Suprapubic skin (tissue), 4 donors: ENCODE measurements at places on chromosomes 7 and 10. TPM values are rescaled to one million over a fixed set of nuclear protein-coding genes. Genes with fewer than 3 reads are reported as not detected.

DNA sequence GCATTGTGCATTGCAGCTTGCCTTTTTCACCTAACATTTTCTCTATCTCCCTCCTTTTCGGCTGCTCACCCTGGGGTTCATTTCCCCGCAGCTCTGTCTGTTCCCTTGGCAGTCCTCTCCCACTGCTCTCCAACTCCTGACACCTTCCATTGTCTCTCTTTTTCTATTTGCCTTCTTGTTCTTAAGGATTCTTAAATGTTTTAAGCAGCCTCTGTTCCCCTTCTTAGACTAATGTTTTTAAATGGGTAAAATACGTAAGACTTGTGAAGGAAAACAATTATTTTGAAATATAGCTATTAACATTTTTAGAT lies 19.4 kb downstream of the BMPR1A start:
- H3K27me3 ChIP-seq = no peaks in the 10 kb centered on the region
- H3K4me1 ChIP-seq = peaks cover 19% of the 10 kb centered on the region
- no peaks in the 10 kb centered on the region for H3K36me3 ChIP-seq
- no peak overlapping the region for H3K4me3 ChIP-seq

Gene ZNF853
- 1.6 TPM for total RNA-seq

Gene TMEM270
- not detected for total RNA-seq

- H3K36me3 ChIP-seq = no peaks in the 10 kb centered on the region
- no peaks in the 10 kb centered on the region for H3K27me3 ChIP-seq
- no peak overlapping the region for H3K4me3 ChIP-seq
- H3K27ac ChIP-seq = no peak overlapping the region
- no peak for DNase-seq
- no peaks in the 10 kb centered on the region for H3K4me1 ChIP-seq
Observed at GRCh38 chr10:2791774-2792443, 275.4 kb upstream of the PFKP start.

DNA sequence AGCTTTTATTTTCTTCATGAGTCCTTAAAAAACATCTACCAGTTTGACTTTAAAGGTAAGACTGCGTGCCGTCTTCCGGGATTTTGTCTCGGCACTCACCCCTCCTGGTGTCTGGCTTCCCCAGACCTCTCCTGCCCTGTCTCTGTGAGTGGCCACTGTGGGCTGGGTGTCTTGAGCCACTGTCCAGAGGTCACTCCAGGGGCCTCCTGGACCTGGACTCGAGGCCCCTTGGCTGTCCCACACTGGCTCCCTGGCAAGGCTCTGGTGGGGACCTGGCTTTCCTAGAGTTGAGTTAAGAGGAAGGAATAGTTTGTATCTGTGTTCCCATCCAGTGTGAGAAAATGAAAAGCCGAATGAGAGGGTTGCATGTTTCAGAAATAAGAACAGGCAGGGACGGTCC lies 95.5 kb downstream of the NKX6-2 start:
- H3K4me3 ChIP-seq = no peak overlapping the region

Gene NIPSNAP2
- total RNA-seq = 54.5 TPM

GRCh38 chr10:46560381-46560780 lies 3.9 kb upstream of the GPRIN2 start:
- H3K27ac ChIP-seq = no peak overlapping the region
- H3K36me3 ChIP-seq = no peaks in the 10 kb centered on the region
- H3K4me3 ChIP-seq = no peak overlapping the region
- H3K4me1 ChIP-seq = peaks cover 17% of the 10 kb centered on the region
- peak; percentile 74 for DNase-seq

- no peaks in the 10 kb centered on the region for H3K27me3 ChIP-seq
- H3K27ac ChIP-seq = peak overlapping the region; percentile 19
- peaks cover 13% of the 10 kb centered on the region for H3K4me1 ChIP-seq
- DNase-seq = no peak
- no peaks in the 10 kb centered on the region for H3K36me3 ChIP-seq
- no peak overlapping the region for H3K4me3 ChIP-seq
Observed at GRCh38 chr10:89516149-89516832, 19.1 kb downstream of the SLC16A12 start.

- DNase-seq = no peak
- no peaks in the 10 kb centered on the region for H3K36me3 ChIP-seq
- no peaks in the 10 kb centered on the region for H3K27me3 ChIP-seq
- H3K4me1 ChIP-seq = no peaks in the 10 kb centered on the region
- H3K4me3 ChIP-seq = no peak overlapping the region
Observed at GRCh38 chr7:39164887-39165286, 187.2 kb downstream of the POU6F2 start.

DNA sequence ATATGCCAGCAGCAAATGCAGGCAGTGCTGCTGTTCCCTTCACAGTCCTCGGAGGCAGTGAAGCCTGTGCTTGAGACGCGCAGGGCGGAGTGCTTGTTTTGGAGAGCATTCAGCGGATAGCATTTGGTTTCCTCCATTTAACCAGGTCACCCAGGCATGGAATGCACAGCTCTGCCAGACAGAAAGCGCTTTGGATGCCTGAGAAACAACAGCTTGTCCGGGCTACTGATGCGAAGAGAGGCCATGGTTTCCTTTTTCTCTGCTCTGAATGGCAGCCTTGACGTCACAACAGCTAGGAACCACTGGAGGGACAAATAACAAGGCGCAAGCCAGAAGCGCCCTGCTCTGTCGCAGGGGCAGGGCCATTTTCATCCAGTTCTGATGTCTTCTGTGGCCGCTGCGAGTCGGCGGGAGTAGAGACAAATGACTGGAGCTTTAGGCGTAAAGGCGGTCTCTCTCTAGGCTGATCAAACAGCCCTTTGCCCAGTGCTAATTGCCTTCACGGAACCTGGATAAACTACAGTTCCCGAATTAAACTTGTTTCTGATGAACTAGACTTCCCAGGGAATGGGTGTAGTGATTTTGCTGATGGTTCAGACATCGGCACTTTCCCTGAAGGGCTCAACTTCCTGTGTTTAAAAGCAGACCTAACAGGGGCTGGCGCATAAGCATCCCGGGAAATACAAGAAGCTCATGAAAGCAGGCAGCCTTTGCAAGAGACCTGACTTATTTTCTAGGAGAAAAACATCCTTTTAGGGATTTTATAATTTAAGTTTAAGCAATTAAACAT lies 187.6 kb upstream of the KLF14 start:
- peaks cover 55% of the 10 kb centered on the region for H3K4me1 ChIP-seq
- DNase-seq = no peak
- no peaks in the 10 kb centered on the region for H3K27me3 ChIP-seq
- peak overlapping the region; percentile 13 for H3K4me3 ChIP-seq
- H3K36me3 ChIP-seq = peaks cover 9% of the 10 kb centered on the region

Gene PLXNA4
- total RNA-seq = 10.7 TPM

Gene VWC2
- 0.08 TPM for total RNA-seq

- H3K4me1 ChIP-seq = peaks cover 19% of the 10 kb centered on the region
- H3K4me3 ChIP-seq = no peak overlapping the region
- H3K27me3 ChIP-seq = no peaks in the 10 kb centered on the region
- no peak for DNase-seq
- H3K36me3 ChIP-seq = no peaks in the 10 kb centered on the region
Observed at GRCh38 chr7:30032310-30033125, 4.3 kb downstream of the PLEKHA8 start.

GRCh38 chr7:132742189-132742612 lies 165.9 kb upstream of the PLXNA4 start:
- no peaks in the 10 kb centered on the region for H3K27me3 ChIP-seq
- no peaks in the 10 kb centered on the region for H3K4me1 ChIP-seq
- no peaks in the 10 kb centered on the region for H3K36me3 ChIP-seq
- no peak overlapping the region for H3K4me3 ChIP-seq
- no peak for DNase-seq

GRCh38 chr10:97089209-97089870 lies 96.4 kb downstream of the SLIT1 start:
- H3K27me3 ChIP-seq = peaks cover 52% of the 10 kb centered on the region
- H3K4me1 ChIP-seq = no peaks in the 10 kb centered on the region
- H3K36me3 ChIP-seq = no peaks in the 10 kb centered on the region
- H3K4me3 ChIP-seq = no peak overlapping the region

DNA sequence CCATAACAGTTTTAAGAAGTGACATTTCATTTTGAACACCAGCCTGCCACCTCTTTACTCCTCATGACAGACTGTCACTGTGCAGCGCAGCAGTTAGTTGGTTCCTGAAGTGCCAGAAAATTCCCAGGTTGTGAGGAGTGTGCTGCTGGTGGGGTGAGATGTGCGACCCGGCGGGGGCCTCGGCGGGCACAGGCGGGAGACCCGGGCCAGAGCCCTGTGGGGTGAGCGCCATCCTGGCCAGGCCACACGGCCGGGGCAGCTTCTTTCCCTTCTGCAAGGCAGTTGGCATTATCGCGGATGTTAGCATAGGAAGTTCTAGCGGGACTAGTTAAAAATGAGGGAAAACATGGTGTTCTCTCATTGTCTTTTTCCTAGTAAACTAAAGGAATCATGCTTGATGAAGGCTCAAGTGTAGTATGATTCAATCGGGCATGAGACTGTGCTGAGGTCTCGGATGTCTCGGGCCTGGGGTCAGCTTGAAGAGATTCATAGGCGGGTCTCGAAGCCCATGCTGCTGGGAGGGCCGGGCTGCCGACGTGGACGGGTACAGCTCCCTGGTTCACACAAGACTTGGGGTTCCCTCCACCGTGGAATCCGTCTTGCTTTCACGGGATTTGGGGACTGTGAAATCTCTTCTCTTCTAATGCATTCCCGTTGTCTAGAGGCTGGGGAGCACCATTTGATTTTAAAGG lies 56.1 kb downstream of the MGMT start:
- H3K4me3 ChIP-seq = no peak overlapping the region
- peaks cover 12% of the 10 kb centered on the region for H3K4me1 ChIP-seq
- H3K27ac ChIP-seq = no peak overlapping the region
- H3K27me3 ChIP-seq = no peaks in the 10 kb centered on the region

Gene TEX36
- total RNA-seq = not detected

Gene PNLIPRP3
- total RNA-seq = 53.9 TPM

- H3K27me3 ChIP-seq = peaks cover 12% of the 10 kb centered on the region
- no peaks in the 10 kb centered on the region for H3K36me3 ChIP-seq
- H3K4me3 ChIP-seq = no peak overlapping the region
- no peak overlapping the region for H3K27ac ChIP-seq
- no peaks in the 10 kb centered on the region for H3K4me1 ChIP-seq
Observed at GRCh38 chr7:45940939-45941338, 19.9 kb upstream of the IGFBP3 start.

DNA sequence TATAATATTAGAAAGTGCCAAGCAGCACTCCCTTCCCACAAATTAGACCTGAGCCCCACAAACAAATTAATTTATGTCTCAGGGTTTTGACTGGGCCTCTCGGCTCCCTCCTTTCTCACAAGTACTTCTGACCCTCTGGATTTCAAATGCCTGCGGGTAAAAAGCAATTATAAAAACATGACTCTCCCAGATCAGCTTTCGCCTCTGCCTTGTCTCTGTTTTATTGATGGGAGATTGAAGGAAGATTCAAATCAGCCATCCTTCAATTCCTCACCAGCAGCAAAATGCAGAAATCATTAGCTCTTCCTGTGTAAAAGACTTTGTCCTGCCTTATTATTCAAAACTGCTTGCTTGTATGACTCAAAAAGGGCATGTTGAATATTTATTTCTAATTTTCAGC lies 453.7 kb upstream of the MKI67 start:
- no peaks in the 10 kb centered on the region for H3K4me1 ChIP-seq
- H3K27ac ChIP-seq = no peak overlapping the region
- no peak for DNase-seq
- H3K27me3 ChIP-seq = no peaks in the 10 kb centered on the region
- H3K36me3 ChIP-seq = no peaks in the 10 kb centered on the region

Gene CNTNAP2
- 0.30 TPM for total RNA-seq

GRCh38 chr10:115710136-115710535 lies 562.9 kb downstream of the GFRA1 start:
- no peaks in the 10 kb centered on the region for H3K27me3 ChIP-seq
- H3K4me3 ChIP-seq = no peak overlapping the region
- DNase-seq = no peak
- H3K4me1 ChIP-seq = no peaks in the 10 kb centered on the region
- H3K36me3 ChIP-seq = no peaks in the 10 kb centered on the region
- H3K27ac ChIP-seq = no peak overlapping the region

GRCh38 chr10:79044846-79045245 lies 23.9 kb upstream of the ZMIZ1 start:
- H3K36me3 ChIP-seq = no peaks in the 10 kb centered on the region
- no peaks in the 10 kb centered on the region for H3K27me3 ChIP-seq
- no peak overlapping the region for H3K27ac ChIP-seq
- peaks cover 19% of the 10 kb centered on the region for H3K4me1 ChIP-seq
- DNase-seq = peak; percentile 40
- no peak overlapping the region for H3K4me3 ChIP-seq

DNA sequence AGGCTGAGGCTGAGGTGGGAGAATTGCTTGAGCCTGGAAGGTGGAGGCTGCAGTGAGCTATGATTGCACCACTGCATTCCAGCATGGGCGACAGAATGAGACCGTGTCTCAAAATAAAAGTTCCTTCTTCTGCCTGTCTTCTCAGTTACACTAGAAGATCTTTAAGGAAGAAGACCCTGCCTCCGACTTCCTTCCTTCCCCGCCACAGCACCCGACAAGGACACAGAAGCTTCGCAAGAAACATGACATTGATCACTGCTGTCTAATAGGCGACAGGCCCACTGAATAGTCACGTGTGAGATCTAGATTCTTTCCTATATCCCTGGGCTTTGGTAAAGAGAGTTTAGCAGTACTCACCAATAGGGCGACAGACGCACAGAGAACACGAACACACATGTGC lies 118.2 kb downstream of the PRPF18 start:
- no peaks in the 10 kb centered on the region for H3K27me3 ChIP-seq
- H3K27ac ChIP-seq = no peak overlapping the region
- peaks cover 11% of the 10 kb centered on the region for H3K36me3 ChIP-seq
- no peak for DNase-seq

Gene CYP2C8
- not detected for total RNA-seq

Gene KLF14
- total RNA-seq = not detected

Gene HTR5A
- not detected for total RNA-seq

DNA sequence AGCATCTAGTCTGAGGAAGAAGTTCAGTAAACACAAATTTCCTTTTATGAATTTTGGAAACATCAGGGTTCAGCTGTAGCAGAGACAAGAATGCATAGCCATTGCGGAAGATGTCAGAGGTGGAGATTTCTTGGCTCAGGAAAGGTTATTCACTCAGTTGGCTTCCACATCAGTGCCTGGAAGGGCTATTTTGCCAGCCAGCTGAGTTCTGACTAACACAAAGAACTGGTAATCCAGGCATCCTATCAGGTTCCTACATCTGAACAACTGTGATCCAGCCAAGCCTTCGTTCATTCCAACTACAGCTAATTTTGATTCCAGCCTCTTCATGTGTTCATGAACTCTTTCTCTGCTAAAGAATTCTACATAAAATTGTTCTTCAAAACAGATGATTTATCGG lies 965.6 kb downstream of the XPNPEP1 start:
- DNase-seq = peak; percentile 58
- H3K27me3 ChIP-seq = no peaks in the 10 kb centered on the region
- no peaks in the 10 kb centered on the region for H3K4me1 ChIP-seq
- H3K27ac ChIP-seq = no peak overlapping the region
- H3K36me3 ChIP-seq = no peaks in the 10 kb centered on the region
